ENCODE measurements at places on chromosomes 16 and 17.

DNA sequence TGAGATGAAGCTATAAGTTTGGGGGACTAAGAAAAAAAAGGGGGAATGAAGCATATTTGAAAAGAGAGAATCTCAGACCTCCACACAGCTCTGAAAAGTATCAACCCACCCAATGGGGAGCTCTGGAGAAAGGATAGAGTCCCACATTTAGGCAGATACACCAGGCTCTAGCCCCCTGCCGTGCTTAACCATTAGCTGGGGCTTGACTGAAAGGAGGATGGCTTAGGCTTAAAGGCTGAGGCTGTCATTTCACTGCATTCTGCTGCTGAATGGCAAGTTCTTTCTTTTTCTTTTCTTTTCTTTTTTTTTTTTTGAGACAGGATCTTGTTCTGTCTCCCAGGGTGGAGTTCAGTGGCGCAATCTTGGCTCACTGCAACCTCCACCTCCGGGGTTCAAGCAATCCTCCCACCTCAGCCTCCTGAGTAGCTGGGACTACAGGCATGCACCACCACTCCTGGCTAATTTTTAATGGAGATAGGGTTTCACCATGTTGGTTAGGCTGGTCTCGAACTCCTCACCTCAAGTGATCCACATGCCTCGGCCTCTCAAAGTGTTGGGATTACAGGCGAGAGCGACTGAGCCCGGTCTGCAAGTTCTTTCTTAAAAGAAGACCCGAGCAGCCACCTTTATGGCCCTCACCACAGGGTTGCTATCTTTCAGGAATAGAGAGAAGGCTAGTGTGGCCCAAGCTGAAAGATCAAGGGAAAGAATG, 9.0 kb upstream of the MMP2 start:
- no peak for DNase-seq

GRCh38 chr16:68935008-68935407, 91.7 kb downstream of the TANGO6 start:
- DNase-seq: no peak

GRCh38 chr17:73757420-73757819, 113.2 kb upstream of the SDK2 start:
- no peak for DNase-seq

DNA sequence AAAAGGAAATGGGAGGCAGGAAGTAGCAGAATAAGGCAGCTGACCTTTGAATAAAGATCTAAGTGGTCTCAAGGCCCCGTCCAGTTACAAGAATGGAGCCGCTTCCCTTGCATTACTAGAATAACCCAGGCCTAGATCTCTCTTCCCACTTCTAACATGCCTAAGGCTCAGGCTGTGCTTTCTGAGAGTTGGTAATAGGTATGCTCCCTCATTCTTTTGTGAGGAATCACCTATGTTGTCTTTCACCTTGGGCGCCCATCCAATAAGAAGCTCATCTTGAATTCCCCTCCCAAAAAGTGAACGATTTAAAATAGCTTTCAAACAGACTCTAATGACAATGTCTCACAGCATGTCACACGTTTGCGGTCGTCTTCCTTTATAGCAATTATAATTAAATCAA, 101.2 kb downstream of the KCNJ2 start:
- no peak for DNase-seq

GRCh38 chr16:47643323-47644000, 182.3 kb downstream of the PHKB start:
- no peak for DNase-seq

DNA sequence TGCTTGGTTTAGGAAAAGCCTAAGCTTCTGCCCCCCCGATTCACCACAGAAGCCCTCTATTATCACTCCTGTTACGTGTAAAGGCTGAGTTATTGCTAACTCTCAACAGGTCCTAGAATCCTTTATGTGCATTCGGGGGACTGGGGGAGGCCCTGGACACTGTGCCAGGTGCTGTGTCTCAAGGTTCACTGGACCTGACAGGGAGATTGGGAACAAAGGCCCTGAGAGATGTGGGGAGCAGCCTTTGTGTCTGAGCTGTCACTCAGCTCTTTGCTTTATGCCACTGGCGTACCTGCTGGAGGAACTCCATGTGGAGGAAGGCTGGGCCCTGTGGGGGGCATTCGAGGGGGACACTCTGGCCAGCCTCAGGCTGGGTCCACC, 65.9 kb downstream of the METRNL start:
- no peak for DNase-seq

- no peak for DNase-seq
Observed at GRCh38 chr17:74864866-74865395, 5.2 kb upstream of the GRIN2C start.

GRCh38 chr16:68468842-68469241, 20.5 kb upstream of the SMPD3 start:
- no peak for DNase-seq

DNA sequence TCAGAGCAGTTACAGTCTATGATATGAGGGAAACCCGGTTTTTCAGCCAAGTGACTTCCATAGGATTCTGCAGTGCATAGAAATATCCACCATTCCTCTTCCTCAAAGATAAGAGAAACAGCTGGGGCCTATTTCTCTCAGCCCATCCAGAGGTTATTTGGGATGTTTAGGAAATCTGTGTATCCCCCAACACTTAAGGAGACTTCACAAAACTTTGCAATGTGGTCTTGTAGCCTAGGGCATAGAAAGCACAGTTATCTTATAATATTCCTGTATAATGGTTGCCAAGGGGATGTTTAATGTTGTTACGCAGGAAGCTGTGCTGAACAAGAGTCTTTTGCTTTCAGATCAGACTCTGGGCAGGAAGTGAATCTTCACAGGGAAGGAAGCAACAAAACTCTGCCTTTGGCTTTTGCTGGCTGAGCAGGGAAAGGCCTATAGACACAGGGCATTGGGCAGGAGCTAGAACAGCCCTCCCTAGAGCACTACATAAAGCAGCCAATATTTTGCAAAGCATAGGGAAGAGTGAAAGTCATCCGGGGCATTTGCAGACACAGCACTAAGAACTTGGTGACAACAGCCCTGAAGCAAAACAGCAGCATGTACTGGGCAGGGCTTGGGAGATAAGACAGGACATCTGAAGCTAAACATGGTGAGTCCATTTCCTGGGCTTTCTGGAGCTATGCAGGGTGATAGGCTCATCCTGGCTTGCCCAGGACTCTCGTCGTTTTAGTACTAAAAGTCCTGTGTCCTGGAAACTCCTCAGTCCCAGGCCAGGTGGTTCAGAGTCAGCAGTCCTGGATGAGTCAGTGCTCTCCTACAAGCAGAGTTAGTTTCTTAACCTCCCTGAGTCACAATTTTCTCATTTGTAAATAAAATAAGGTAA, 18.7 kb upstream of the BEAN1 start:
- DNase-seq: peak; percentile 63

DNA sequence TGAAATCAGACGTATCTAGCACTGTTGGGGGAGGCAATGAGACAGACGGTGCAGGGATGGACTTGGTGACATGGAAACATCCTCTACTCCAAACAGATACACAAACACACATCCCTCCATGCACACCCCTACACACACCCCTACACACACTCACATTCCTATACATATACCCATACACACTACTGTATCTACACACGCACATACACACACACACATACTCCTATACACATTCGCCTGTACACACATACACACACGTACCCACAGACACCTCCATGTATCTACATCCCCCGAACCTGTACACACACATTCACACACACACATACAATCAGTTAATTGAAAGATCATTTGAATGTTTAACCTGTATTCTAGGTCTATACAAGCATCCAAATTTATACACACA, 53.5 kb downstream of the MAF start:
- DNase-seq: no peak

GRCh38 chr16:87823181-87823929, 46.0 kb downstream of the SLC7A5 start:
- no peak for DNase-seq

- no peak for DNase-seq
Observed at GRCh38 chr16:68539711-68540239, 684 bp downstream of the ZFP90 start.

DNA sequence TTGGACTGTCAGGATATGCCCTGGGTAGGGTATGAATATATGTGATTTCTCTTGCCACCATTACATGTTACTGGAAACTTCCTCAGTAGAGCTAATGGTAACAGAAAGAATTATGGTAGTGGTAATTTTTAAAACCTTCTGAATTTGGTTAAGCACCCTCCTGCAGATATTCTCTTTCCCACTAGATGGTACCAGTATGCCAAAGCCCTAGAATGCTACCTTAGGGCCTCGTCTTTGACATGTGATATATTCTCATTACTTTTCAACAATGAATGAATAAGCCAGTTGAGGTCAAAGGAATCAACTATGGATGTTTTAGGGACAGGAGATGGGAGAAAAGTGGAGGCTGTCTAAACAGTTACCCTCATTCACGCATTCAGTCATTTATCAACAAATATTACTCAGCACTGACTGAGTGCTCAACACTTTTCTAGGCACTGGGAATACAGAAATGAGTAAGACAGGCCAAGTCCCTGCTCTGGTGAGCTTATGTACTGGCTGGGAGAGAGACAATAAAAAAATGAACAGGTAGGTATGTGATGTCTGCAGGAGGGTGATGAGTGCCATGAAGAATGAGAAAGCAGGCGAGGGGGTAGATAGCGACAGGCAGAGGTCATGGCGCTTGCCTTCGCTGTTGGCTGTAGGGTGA, 14.7 kb downstream of the CDH13 start:
- DNase-seq: no peak

- DNase-seq: no peak
Observed at GRCh38 chr17:66995944-66996343, 31.4 kb downstream of the CACNG4 start.

GRCh38 chr17:78623541-78623940, 46.3 kb upstream of the DNAH17 start:
- no peak for DNase-seq

DNA sequence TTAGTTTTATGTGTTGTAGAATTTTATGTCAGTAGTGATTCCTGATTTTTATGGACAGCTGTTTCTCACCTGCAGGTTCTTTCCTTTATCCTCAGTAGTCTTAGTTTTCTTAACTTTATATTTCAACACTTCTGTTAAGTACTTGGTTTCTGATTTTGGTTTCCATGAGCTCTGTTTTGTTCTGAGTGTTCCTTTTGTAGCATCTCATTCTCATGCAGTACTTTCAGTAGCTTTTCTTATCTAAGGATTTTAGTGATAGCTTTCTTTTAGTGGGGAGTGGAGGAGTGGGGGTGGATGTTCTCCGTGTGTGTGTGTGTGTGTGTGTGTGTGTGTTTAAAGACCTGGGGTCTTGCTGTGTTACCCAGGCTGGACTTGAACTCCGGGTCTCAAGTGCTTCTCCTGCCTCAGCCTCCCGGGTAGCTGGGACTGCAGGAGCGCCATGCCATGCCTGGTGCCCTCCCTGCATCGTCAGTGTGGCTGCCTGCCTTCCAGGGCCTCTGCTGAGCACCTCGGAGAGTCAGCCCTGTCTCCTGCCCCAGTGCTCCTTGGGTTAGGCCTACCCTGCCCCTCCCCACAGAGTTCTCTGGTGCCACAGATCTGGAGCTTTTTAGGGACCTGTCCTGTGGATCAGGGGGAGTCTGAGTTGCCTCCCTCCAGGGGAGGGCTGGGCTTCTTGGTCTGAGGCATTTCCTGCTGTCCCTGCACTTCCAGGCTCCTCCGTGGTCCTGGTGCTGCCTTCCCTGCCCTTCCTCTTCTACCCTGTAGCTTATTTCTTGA, 4.3 kb upstream of the ZNF750 start:
- DNase-seq: no peak

- DNase-seq: no peak
Observed at GRCh38 chr17:12794919-12795532, 5.7 kb downstream of the ARHGAP44 start.

DNA sequence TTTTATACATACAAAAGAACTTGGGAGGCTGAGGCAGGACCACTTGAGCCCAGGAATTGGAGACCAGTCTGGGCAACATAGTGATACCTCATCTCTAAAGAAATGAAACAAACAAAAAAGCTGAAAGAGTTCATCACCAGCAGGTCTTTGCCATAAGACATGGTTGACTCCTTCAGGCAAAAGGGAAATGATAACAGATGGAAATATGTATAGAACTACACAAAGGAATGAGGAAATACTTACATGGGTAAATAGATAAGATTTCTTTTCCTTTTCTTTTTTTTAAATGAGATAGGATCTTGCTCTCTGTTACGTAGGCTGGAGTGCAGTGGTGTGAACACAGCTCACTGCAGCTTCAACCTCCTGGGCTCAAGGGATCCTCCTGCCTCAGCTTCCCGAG, 165.3 kb downstream of the PARN start:
- DNase-seq: no peak
